NCI-H1417 treated with DMSO at 0.1 percent for 48 hours (cell line): ENCODE measurements at places on chromosomes 4 and X.
A peak's percentile ranks its signal among the peaks of the same experiment; 100 is the strongest.

DNA sequence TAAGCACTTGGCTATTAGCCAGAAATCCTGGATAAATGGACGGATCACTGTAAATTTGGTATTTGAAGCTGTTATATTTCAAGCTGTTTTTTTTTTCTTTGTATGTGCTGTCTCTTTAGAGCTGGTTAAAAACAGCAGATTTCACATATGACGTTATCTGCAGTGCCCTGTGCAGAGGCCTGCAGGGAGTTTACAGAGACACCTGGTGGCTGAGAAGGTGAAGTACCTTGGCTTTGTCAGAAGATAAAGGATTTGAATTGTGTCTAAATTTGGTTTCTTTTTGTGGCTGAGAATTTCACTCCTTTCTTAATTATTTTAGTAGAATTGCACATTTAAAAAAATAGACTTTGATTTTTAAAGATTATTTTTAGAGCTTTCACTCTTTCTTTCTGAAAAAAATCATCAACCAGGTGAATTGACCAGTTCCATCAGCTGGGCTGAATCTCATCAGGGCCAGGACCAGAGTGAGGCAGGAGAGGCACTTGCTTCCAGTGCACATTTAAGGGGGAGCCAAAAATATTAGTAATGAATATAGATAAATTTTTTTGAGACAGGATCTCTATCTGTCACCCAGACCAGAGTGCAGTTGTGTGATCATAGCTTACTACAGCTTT lies 9.6 kb upstream of the CHRNA9 start:
- no peak for DNase-seq

DNA sequence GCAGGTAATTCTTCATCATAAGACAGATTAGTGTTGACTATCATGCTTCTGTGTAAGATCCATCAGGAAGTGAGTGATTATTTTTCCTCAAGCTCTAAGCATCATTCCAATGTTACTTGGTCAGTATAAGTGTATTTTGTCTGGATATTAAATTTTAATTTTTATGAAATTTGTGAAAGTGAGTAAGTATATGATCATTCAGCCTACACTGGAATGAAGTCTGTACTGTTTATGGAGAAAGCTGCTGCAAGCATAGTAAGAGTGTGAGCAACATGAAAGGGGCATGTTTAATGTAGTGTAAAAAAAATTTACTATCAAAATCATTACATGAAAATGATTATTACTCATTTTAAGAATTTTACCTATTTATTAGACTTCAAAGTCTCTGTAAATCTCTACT lies 84.8 kb downstream of the IL15 start:
- no peak for DNase-seq

- no peak for DNase-seq
These were observed 613 bp upstream of the ARSJ start for GRCh38 chr4:113979905-113980615.

GRCh38 chr4:121697564-121697963 lies 784 bp upstream of the ANXA5 start:
- no peak for DNase-seq

DNA sequence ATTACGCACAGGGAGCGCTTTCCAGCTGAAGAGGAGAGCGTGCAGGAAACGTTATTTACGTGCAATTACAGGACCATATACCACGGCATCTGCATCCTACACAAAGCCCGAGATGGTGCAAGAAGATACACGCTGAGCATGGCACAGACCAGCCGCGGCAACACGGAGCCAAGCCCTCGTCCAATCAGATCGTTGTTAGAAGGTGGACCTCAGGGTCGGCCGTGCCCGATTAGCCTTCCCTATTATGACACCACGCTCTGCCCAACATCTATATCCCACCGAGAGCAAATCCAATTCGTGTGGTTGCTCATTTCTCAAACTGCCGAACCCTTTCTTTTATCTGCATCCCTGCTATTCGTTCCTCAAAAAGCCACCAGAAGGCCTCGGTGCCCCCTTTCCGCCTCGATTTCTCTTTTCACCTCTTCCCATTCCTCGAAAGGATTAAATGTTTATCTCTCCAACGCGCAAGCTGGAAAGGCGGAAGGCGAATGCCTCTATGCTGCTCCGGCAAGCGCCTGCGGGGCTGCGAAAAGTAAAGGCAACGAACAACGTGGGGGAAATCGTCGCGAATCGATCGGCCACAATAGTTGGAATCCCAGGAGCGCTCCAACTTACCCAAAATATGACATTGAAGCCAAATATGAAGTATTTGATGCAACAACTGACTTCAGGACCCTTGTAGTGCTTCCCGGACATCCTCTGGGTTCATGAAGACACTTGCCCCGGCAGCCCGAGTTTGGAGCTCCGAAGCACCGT lies 702 bp downstream of the TSPAN5 start:
- peak; percentile 22 for DNase-seq

DNA sequence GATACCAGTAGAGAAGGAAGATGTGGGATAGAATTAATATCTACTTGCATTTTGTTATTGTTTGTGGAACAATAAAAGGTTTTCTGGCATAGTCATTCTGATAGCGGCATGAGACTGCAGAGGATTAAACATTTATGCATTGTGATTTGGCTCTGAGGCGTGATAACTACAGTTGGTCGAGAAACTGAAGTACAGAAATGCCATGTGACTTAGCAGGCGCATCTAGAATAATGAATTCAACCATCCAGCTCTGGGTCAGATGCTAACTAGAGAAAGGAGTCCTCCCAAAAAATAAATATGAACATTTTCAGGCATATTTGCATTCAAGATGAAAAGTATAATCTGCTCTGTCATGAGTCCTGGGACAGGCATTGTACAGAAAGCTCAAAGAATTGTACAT lies 62.8 kb downstream of the CCSER1 start:
- DNase-seq, result no peak

- DNase-seq, result no peak
These were observed 50.0 kb upstream of the CLCN4 start for GRCh38 chrX:10106806-10107205.

GRCh38 chr4:1447676-1448588 lies 41.7 kb upstream of the NKX1-1 start:
- DNase-seq, result no peak

DNA sequence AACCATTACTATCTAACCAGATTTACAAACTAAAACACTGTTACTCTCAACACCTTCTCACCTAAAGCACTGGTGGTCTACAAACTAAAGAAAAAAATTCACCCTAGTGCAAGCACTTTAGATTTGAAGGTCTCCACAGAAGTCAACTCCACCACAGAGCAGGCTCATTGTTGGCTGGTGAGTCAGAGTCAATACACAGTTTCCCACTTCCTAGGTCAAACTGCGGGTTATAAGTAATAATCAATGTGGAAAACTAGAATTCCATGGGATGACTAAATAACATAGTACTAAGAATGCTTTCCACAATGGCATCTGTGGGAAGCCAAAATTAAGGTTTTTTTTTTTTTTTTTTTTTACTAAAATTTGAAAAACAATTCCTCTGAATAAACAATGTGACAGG lies 191.8 kb downstream of the PDGFC start:
- no peak for DNase-seq

- no peak for DNase-seq
These were observed 233.5 kb upstream of the GYPA start for GRCh38 chr4:144374065-144374464.

DNA sequence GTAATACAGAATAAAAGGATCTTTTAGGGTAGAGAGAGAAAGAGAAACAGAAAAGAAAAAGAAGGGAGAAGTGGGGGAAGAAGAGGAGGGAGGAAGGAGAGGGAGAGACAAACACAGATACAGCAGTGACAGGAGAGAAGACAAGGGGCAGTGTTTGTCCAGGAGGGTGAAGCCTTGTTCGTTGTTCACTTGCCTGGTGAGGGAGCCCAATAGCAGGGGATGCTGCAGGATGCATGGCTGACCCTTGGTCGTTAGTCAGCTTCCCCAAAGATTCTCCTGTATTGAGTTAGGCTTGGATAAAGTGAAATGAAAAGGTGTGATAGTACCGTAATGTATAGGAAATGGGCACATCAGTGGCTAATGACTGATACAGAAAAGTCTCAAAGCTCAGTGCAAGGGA lies 403.7 kb downstream of the IL15 start:
- DNase-seq, result no peak

- no peak for DNase-seq
These were observed 27.9 kb downstream of the PPARGC1A start for GRCh38 chr4:23861897-23862296.

- DNase-seq, result no peak
These were observed 138.1 kb upstream of the RASGEF1B start for GRCh38 chr4:81609844-81610243.

- DNase-seq, result no peak
These were observed 33.4 kb upstream of the PHKA2 start for GRCh38 chrX:19017271-19017670.

DNA sequence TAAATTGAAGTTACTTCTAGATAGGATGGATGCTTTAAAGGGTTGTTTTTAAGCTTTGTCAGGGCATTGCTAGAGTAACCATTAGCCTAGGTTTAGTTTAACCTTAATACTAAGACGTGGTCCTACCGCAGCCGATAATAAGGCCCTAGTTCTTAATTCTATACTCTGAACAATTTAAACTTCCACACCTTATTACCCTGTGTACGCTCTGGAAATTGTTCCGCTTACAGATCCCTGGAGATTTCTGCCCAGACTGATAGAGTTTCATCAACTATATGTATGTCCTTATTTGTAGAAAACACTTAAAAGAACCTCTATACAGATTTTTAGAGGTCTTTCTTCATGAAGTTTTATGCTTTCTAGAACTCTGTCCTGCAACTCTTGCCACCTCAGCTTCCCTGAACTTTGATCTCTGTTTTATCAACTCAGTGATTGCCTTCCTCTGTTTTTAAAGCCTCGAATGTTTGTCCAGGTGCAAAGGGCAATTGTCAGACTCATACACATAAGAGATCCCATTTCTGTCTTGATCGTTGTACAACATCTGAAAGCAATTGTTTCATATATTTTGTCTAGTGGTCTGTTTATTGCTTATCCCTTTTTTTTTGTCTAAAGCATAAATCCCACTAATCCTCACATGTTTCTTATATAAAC lies 71.1 kb upstream of the VCX start:
- DNase-seq, result no peak

- no peak for DNase-seq
These were observed 242.1 kb downstream of the ADAMTS3 start for GRCh38 chr4:72326692-72327632.

GRCh38 chr4:121011780-121012340 lies 60.5 kb downstream of the NDNF start:
- no peak for DNase-seq

DNA sequence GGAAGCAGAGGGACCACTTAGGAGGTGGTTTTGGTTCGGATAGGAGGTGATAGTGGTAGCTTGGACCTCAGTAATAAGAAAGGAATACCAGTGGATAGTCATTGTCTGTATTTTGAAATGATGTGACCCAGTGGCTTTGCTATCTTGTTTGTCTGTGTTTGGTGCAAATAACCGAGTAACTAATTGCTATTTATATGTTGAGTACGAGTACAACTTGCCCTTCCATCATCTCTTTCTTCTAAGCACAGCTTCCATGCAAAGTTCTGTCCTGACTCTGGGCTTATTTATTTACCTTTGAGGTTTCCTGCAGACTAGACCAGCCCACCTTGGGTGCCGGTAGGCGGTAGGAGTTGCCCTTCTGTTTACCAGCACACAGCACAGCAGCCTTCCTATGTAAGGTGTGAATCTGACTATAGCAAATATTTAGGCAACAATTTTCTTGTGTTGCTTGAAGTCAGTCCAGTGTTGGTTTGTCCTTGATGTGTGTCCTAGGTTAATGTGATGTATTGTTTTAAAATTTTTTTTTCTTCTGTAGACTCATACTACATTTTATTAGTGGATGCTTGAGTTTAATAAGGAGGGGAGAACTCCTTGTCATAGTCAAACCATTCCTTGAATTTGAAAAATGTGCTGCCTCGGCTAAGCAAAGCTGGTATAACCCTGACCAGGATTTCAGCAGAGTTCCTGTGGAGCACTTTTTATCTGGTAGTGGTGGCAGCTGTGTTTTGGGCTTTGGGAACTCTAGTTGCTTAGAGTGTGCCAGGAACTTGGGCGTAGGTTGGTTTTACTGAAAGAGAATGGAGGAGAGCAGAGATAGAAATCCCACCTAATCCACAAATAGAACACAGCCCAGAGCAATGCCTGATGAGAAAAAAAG lies 21.9 kb downstream of the PTTG2 start:
- DNase-seq, result no peak
